ENCODE measurements at places on chromosomes 12 and 14. TPM values are rescaled to one million over a fixed set of nuclear protein-coding genes. Genes with fewer than 3 reads are reported as not detected.

The BICDL1 gene
- 9.8 TPM for total RNA-seq

The GUCY2C gene
- total RNA-seq, result not detected

DNA sequence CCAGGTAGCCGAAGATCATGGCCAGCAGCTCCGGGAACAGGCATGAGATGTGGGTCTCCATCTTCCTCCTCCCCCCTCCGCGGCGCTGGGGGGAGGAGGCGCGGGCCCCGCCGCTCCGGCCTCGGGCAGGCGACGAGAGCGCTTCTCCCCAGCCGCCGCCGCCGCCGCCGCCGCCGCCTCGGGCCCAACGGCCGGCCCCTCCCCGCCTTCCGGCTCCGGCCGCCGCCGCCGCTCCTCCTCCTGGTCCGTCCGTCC lies 448 bp downstream of the FBXL14 start:
- no peaks in the 10 kb centered on the region for H3K27me3 ChIP-seq
- H3K27ac ChIP-seq, result peak overlapping the region; percentile 94
- peak overlapping the region; percentile 87 for H3K4me3 ChIP-seq

GRCh38 chr14:76007379-76007778 lies 21.8 kb downstream of the IFT43 start:
- no peak overlapping the region for H3K4me3 ChIP-seq
- DNase-seq, result no peak
- H3K36me3 ChIP-seq, result peaks cover 31% of the 10 kb centered on the region
- peaks cover 11% of the 10 kb centered on the region for H3K4me1 ChIP-seq

The LUM gene
- total RNA-seq, result 130 TPM

DNA sequence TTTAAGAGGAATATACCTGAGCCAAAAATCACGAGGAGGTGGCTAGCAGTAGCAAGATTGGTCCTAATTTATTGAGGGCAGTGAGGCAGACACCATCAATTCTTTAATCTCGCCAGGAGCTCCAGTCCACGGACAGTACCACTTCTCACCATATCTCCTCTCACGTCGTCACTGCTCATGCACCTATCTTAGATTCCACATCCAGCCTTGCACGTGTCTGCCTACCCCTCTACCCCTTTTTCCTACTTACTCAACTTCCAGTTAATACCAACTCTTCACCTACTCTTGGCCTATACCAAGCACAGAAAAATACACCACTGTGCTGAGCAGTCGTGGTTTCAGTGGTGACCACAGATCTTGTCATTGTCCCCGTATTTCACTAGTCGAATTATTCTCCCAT lies 246.1 kb downstream of the DPF3 start:
- no peak for DNase-seq
- H3K27ac ChIP-seq, result no peak overlapping the region
- H3K4me1 ChIP-seq, result peaks cover 36% of the 10 kb centered on the region
- H3K36me3 ChIP-seq, result no peaks in the 10 kb centered on the region
- no peaks in the 10 kb centered on the region for H3K27me3 ChIP-seq

GRCh38 chr14:68979722-68980451 lies 785 bp upstream of the ACTN1 start:
- H3K27ac ChIP-seq, result peak overlapping the region; percentile 98
- no peak for DNase-seq
- peaks cover 5% of the 10 kb centered on the region for H3K36me3 ChIP-seq
- H3K4me1 ChIP-seq, result no peaks in the 10 kb centered on the region
- H3K27me3 ChIP-seq, result no peaks in the 10 kb centered on the region
- peak overlapping the region; percentile 97 for H3K4me3 ChIP-seq

DNA sequence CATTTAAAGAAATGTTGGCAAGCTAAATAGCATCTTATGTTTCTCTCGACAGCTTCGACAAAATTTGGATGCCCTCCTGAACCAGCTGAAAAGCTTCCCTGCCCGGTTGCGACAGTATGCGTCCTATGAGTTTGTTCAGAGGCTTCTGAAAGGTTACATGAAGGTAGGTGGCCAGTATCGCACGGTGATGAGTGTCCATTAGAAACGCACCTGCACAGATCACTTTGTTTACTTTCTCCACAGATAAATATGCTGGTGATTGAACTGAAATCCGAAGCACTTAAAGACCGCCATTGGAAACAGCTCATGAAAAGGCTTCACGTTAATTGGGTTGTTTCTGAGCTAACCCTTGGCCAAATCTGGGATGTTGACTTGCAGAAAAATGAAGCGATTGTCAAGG lies 36.5 kb downstream of the DYNC1H1 start:
- no peaks in the 10 kb centered on the region for H3K4me1 ChIP-seq
- no peak for DNase-seq
- peaks cover 100% of the 10 kb centered on the region for H3K36me3 ChIP-seq
- H3K27ac ChIP-seq, result no peak overlapping the region
- no peaks in the 10 kb centered on the region for H3K27me3 ChIP-seq
- H3K4me3 ChIP-seq, result no peak overlapping the region

The EIF2B2 gene
- 26.1 TPM for total RNA-seq

DNA sequence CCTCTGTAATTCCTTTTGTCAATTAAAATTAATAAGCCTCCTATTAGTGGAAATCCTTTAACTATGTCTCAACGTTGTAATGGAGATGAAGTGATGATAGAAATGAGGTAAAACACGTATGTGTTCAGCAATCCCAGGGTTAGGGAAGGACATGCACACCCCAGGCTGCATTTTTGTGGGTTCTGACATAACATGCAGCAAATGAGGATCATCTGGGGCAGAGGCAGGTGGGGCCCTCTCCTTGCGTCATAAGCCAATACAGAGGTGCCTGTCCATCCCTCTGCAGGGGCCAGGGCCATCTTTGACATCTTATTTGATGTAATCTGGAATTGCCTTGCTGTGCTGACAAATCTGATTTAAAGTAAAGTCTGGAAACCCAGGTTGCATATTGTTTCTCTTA lies 73.2 kb downstream of the MYRFL start:
- H3K36me3 ChIP-seq, result no peaks in the 10 kb centered on the region
- no peak overlapping the region for H3K27ac ChIP-seq
- no peaks in the 10 kb centered on the region for H3K27me3 ChIP-seq
- no peak for DNase-seq
- no peaks in the 10 kb centered on the region for H3K4me1 ChIP-seq
- H3K4me3 ChIP-seq, result no peak overlapping the region

DNA sequence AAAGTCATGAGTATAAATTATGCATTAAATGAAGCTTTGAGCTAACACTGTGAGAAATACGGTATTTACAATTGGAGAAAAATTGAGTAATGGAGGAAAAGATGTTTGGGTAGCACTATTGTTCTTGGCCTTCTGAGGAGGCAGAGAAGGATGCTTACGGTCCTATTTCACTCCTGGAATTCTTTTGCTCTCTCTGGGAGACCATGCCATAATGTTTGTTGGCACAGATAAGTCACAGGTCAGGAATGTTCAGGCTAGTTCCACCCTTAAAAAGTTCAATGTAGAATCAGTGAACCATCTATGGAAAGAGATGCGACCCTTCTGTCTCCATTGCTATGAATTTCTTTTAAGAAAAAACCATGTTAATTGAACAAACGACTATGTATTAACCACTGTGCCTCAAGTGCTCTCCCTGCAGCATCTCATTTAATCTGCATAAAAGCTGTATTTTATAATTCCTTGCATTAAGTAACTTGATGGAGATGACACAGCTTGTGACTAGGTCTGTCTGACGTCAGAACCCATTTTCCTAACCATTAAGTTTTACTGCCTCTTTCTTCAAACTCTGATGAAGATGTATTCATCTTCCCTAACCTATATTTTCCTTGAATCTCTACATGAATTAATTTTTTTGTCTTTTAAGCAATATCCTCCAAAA lies 9.5 kb downstream of the BATF start:
- no peaks in the 10 kb centered on the region for H3K4me1 ChIP-seq
- DNase-seq, result no peak
- no peaks in the 10 kb centered on the region for H3K27me3 ChIP-seq
- H3K27ac ChIP-seq, result no peak overlapping the region

GRCh38 chr12:1716911-1717310 lies 26.0 kb downstream of the ADIPOR2 start:
- H3K36me3 ChIP-seq, result no peaks in the 10 kb centered on the region
- no peak for DNase-seq
- H3K4me1 ChIP-seq, result no peaks in the 10 kb centered on the region
- H3K4me3 ChIP-seq, result no peak overlapping the region
- no peaks in the 10 kb centered on the region for H3K27me3 ChIP-seq

DNA sequence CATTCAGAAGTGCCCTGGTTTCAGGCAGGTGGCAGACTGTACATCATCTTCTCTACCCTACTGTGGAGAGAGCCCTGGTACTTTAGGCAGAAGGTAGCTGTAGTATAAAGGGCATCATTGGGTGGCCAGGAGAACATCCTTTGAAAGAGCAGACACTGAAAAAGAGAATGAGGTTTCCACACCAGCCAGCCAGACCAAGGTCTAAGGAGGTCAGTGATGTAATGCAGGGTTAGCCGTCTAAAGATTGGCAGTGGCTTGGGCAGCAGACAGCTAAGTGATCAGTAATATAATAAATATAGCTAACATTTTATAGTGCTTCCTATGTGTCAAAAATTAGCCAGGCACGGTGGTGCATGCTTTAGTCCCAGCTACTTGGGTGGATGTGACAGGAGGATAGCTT lies 12.0 kb downstream of the ZBTB25 start:
- no peaks in the 10 kb centered on the region for H3K27me3 ChIP-seq
- H3K36me3 ChIP-seq, result peaks cover 32% of the 10 kb centered on the region
- H3K4me3 ChIP-seq, result no peak overlapping the region
- H3K27ac ChIP-seq, result no peak overlapping the region
- peaks cover 7% of the 10 kb centered on the region for H3K4me1 ChIP-seq

- no peak overlapping the region for H3K4me3 ChIP-seq
- DNase-seq, result no peak
- H3K27me3 ChIP-seq, result no peaks in the 10 kb centered on the region
- H3K27ac ChIP-seq, result no peak overlapping the region
- H3K4me1 ChIP-seq, result peaks cover 12% of the 10 kb centered on the region
Observed at GRCh38 chr12:42442888-42443287, 116.9 kb downstream of the PPHLN1 start.

DNA sequence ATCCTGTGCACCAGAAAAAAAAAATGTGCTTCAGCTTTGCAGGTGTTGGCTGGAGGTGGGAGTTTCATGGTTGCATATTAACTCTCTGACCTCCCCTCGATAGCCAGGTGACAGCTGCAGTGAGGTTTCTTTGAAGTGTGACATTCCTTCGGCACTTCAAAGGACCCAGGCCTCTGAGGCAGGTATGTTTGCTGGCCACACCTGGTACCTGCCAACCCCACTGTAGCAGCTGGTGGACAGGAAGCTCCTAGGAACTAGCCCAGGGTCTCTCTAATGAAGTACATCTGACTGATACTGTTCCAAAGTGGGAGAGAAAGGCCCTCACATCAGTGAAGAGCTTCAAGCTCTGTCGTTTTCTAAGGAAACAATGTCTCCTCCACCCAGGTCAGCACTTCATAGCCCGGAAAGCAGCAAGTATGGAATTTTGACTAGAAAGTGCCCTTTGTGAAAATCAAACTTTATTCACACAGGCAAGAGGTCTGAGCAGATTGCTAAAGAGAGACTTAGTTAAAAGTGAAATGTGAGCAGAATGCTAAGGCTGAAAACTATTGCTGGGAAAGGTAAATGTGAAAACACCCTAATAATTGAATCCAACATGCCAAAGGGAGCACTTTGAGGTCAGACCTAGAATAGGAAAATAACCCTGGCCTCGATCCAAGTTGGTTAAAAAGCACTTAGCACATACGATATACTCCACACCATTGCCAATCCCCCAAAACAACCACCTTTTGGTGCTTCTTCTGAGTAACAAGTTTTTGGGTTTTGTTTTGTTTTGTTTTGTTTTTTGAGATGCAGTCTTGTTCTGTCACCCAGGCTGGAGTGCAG lies 71.3 kb downstream of the PHLDA1 start:
- H3K36me3 ChIP-seq, result no peaks in the 10 kb centered on the region
- no peak for DNase-seq
- no peak overlapping the region for H3K27ac ChIP-seq
- H3K4me1 ChIP-seq, result peaks cover 16% of the 10 kb centered on the region

DNA sequence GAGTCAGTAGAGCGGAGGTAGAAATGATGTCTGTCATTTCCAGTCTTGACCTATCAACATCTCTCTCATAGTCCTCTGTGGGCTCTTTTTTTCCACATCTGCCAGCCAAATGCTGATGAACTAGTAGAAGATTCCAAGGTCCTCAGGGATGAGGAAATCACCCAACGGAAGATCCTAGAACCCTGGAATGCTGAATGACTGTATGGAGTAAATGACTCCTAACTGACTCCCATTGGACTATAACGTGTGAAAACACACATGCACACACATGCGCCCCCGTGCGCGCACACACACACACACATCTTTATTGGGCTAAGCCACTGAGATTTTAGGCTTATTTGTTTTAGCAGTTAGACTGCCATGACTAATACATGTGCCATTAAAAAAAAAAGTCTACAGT lies 159.2 kb downstream of the MYRFL start:
- no peaks in the 10 kb centered on the region for H3K36me3 ChIP-seq
- no peaks in the 10 kb centered on the region for H3K27me3 ChIP-seq
- H3K4me1 ChIP-seq, result peaks cover 21% of the 10 kb centered on the region

- no peaks in the 10 kb centered on the region for H3K36me3 ChIP-seq
- no peak for DNase-seq
- H3K4me3 ChIP-seq, result no peak overlapping the region
- H3K27ac ChIP-seq, result no peak overlapping the region
Observed at GRCh38 chr14:63712123-63712522, 15.7 kb downstream of the SGPP1 start.

GRCh38 chr12:120994059-120994458 lies 15.7 kb downstream of the HNF1A start:
- no peaks in the 10 kb centered on the region for H3K36me3 ChIP-seq
- no peak overlapping the region for H3K4me3 ChIP-seq
- DNase-seq, result no peak
- no peaks in the 10 kb centered on the region for H3K27me3 ChIP-seq
- no peaks in the 10 kb centered on the region for H3K4me1 ChIP-seq

GRCh38 chr12:32290411-32290810 lies 108.9 kb upstream of the FGD4 start:
- no peak for DNase-seq
- no peaks in the 10 kb centered on the region for H3K4me1 ChIP-seq
- no peaks in the 10 kb centered on the region for H3K36me3 ChIP-seq

DNA sequence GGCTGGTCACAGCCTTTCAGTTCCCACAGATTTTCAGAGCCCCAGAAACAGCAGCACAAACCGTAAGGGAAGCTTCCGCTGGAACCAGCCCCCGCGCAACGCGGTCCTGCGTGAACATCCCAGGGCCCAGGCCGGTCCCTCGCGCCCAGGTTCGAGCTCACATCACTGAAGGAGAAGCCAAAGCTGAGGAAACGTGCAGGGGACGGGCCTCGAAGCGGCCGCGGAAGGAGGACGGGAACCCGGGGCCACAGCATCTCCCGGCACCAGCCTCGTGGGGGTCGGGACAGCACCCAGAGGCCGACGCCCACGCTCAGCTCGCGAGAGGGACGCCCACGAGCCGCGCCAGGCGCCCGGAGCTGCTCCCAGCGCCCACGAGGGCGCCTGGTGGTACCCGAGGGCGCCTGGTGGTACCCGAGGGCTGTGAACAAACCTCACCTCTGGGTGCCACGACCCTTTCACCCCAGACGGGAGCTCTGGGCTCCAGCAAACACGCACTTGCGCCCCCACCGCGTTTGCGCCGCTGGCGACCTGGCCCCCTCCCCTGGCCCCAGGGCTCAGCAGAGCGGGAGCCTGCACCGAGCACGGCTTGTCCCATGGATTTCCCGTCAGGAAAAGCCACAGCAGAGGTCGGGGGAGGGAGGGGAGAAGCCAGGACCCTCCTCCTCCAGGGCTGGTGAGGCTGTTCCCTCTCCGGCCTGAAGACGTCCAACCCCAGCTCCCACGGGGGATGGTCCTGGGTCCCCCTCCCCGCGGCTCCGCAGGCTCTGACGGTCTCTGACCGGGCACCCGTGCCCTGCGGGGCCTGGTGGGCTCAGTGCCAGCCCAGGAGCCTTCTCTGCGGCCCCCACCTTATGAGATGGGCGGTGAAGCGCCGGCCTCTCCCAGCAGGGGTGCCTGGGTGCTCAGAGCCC lies 6.9 kb downstream of the LRCOL1 start:
- DNase-seq, result no peak
- H3K36me3 ChIP-seq, result no peaks in the 10 kb centered on the region
- no peaks in the 10 kb centered on the region for H3K4me1 ChIP-seq
- H3K27ac ChIP-seq, result peak overlapping the region; percentile 43
- peak overlapping the region; percentile 21 for H3K4me3 ChIP-seq

The RBP5 gene
- not detected for total RNA-seq
